ENCODE measurements at places on chromosomes 16 and 17. TPM values are rescaled to one million over a fixed set of nuclear protein-coding genes. Genes with fewer than 3 reads are reported as not detected.

Gene EVPLL
- 0.08 TPM for polyA plus RNA-seq

Gene FNDC8
- polyA plus RNA-seq, result not detected

- DNase-seq, result peak; percentile 80
Measured at GRCh38 chr17:82153745-82154375, 55.8 kb upstream of the FASN start.

Gene CHST6
- polyA plus RNA-seq, result not detected

Gene KCNH4
- not detected for polyA plus RNA-seq
